Activated CD8-positive, alpha-beta memory T cell treated with anti-CD3 and anti-CD28 coated beads, Interleukin-2, amount 10 ng/mL, durations not matched to agents 7 days and 5 days (primary cell): ENCODE measurements at places on chromosomes 11 and 22. TPM values are rescaled to one million over a fixed set of nuclear protein-coding genes. Genes with fewer than 3 reads are reported as not detected.

Gene PHOX2A
- not detected for total RNA-seq

Gene APOL2
- 82.6 TPM for total RNA-seq

DNA sequence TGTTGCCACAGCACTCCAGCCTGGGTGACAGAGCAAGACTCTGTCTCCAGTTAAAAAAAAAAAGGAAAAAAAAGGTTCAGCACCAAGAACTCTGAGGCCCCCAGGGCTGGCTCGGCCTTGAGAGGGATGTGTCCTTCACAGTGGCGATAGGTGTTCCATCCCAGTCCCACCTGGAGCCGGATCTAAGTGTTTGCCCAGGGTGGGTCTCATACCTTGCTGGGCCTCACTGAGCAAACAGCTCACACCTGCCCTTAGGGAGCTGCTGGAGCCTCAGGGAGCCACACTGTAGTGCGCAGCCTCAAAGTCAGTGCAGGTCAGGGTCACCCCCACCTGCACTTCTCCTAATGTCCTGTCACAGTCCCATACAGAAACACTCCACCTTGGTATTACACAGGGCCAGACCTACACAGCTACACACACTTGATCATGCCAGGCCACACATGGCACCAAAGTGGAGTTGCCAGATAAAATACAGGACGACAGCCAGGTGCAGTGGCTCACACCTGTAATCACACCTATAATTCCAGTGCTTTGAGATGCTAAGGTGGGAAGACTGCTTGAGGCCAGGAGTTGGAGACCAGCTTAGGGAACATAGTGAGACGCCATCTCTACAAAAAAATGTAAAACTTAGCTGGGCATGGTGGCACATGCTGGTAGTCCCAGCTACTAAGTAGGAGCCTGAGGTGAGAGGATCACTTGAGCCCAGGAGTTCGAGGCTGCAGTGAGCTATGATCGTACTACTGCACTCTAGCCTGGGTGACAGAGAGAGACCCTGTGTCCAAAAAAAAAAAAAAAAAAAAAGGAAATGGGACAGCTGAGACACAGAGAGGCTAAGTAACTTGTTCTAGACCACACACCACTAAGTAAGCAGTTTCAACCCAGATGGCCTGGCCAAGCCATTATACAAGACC, 7.3 kb downstream of the STARD10 start:
- peaks cover 28% of the 10 kb centered on the region for H3K4me1 ChIP-seq
- H3K4me3 ChIP-seq: no peak overlapping the region
- no peaks in the 10 kb centered on the region for H3K36me3 ChIP-seq
- DNase-seq: no peak
- H3K27me3 ChIP-seq: no peaks in the 10 kb centered on the region

- no peak overlapping the region for H3K4me3 ChIP-seq
- peaks cover 21% of the 10 kb centered on the region for H3K4me1 ChIP-seq
- H3K27ac ChIP-seq: no peak overlapping the region
- no peak for DNase-seq
- H3K36me3 ChIP-seq: peaks cover 24% of the 10 kb centered on the region
These were observed 8.0 kb downstream of the TUBGCP6 start for GRCh38 chr22:50236731-50237409.

DNA sequence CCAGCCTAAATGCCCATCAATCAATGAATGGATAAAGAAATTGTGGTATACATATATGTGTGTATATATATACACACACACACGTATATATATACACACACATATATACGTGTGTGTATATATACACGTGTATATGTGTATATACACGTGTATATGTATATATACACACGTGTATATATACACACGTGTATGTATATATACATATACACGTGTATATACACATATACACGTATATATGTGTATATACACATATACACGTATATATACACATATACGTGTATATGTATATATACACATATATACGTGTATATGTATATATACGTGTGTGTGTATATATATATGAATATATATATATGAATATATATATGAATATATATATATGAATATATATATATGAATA, 54.1 kb downstream of the C2CD3 start:
- H3K36me3 ChIP-seq: peaks cover 61% of the 10 kb centered on the region
- H3K4me3 ChIP-seq: no peak overlapping the region
- no peaks in the 10 kb centered on the region for H3K27me3 ChIP-seq
- H3K27ac ChIP-seq: no peak overlapping the region
- H3K4me1 ChIP-seq: no peaks in the 10 kb centered on the region

GRCh38 chr11:64021757-64022093, 14.0 kb upstream of the FLRT1 start:
- DNase-seq: no peak
- no peaks in the 10 kb centered on the region for H3K4me1 ChIP-seq
- H3K27me3 ChIP-seq: no peaks in the 10 kb centered on the region

DNA sequence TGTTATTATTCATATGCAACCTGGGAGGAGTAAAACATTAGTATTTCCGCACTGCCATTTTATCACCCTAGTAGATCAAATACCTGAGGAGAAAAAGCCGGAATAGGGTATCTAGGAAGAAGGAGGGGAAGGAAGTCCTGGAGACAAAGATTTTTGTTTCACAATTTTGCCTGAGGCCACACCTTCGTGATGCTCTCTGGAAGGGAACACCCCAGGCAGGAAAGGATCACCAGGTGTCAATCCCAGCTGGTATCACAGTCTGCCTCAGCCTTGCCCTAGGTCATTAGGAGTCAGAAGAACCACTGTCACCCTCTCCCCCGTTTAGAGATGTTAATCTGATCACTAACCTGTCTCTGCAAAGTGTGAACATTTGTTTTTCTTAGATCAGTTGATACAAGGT, 35.4 kb upstream of the IGSF9B start:
- H3K27me3 ChIP-seq: peaks cover 7% of the 10 kb centered on the region
- no peak overlapping the region for H3K4me3 ChIP-seq
- H3K4me1 ChIP-seq: peaks cover 11% of the 10 kb centered on the region
- no peaks in the 10 kb centered on the region for H3K36me3 ChIP-seq

DNA sequence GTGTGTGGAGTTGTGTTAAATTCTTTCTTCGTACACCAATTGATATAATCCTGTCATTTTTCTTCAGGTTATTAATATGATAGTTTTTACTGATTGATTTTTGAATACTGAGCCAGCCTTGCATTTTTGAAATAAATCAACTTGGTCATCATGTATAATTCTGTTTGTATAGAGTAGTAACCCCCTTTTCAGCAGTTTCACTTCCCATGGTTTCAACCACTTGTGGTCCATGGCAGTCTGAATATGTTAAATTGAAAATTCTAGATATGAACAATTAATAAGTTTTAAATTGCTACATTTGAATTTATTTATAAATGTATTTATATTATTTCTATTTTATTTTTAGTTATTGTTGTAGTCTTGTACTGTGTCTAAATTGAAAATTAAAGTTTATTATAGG, 32.6 kb downstream of the MS4A6A start:
- no peak for DNase-seq
- H3K36me3 ChIP-seq: no peaks in the 10 kb centered on the region
- H3K4me3 ChIP-seq: no peak overlapping the region
- H3K4me1 ChIP-seq: no peaks in the 10 kb centered on the region

- H3K27me3 ChIP-seq: peaks cover 3% of the 10 kb centered on the region
- H3K4me3 ChIP-seq: no peak overlapping the region
- H3K36me3 ChIP-seq: no peaks in the 10 kb centered on the region
- H3K4me1 ChIP-seq: no peaks in the 10 kb centered on the region
- no peak for DNase-seq
- H3K27ac ChIP-seq: no peak overlapping the region
These were observed 54.4 kb downstream of the LINC01488 start for GRCh38 chr11:69535908-69536307.

DNA sequence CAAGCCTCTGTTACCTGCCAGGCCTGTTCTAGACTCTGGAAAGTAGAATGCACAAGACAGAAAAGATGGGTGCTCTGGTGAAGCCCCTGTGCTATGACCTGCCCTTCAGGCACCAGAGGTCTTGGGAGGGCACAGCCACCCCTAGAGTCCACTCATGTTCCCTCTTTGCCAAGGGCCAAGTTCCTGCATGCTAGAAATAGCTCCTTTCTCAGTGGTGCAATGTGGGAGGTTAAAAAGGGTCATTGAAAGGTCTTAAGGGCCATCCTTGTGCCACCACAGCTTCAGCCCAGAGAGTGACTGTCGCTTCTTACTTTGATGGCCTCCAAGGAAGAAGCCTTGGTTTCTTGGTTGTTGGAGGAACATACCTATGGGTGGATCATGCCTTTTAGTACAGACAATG, 84.6 kb upstream of the PARVA start:
- H3K27me3 ChIP-seq: no peaks in the 10 kb centered on the region
- H3K27ac ChIP-seq: no peak overlapping the region
- H3K4me1 ChIP-seq: peaks cover 17% of the 10 kb centered on the region
- H3K36me3 ChIP-seq: no peaks in the 10 kb centered on the region

GRCh38 chr11:118051136-118051610, 25.7 kb upstream of the TMPRSS4 start:
- H3K36me3 ChIP-seq: no peaks in the 10 kb centered on the region
- peak overlapping the region; percentile 90 for H3K27ac ChIP-seq
- peaks cover 72% of the 10 kb centered on the region for H3K4me1 ChIP-seq
- H3K4me3 ChIP-seq: peak overlapping the region; percentile 9

DNA sequence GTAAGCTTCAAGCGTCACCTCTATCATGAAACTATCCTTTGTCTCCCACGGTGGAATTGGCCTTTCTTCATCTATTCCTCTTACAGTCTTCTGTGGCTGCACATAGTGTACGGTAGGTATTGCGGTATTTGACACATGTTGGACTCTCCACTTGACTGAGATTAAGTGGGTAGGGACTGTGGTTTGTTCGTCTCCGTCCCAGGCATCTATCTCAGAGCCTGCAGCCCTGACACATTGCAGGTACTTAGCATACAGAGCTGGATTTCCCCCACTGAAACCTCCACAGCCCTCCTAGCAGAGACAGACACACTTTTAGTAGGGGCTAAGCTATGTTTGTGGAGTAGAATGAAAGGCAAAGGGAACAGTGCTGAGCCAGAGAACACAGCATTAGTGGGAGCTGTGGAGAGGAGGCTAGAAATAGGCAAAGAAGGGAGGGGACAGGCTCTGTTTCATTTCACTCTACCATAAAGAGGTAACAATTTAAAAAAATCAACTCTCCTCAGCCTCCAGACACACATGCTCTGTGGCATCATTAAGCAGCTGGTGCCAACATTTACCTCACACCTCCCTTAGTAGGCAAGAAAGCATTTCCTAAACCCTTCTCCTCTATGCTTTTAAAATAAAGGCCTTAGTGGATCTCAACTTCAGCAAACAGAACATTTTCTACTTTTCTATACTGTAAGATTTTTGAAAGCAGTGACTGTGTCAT, 277.5 kb downstream of the KIRREL3 start:
- H3K36me3 ChIP-seq: no peaks in the 10 kb centered on the region
- no peaks in the 10 kb centered on the region for H3K27me3 ChIP-seq
- no peak overlapping the region for H3K27ac ChIP-seq
- no peaks in the 10 kb centered on the region for H3K4me1 ChIP-seq
- DNase-seq: no peak

DNA sequence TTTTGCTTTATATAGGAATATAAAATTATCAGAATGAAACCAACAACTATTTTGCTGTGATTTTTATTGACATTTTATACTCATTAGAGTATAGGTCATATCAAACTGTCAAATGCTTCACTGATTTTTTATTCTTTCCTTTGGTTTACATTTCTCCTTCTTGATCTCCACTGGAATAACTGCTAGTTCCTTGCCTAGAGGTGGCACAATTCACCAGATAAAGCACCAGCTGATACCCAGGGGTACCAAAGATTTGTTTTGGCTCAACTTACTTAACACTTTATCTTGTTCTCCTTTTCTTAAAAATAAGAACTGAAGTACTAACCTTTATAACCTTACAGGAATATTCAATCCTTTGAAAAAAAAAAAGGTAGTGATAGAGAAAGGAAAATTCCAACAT, 725.1 kb upstream of the CHORDC1 start:
- DNase-seq: no peak
- no peaks in the 10 kb centered on the region for H3K36me3 ChIP-seq
- H3K4me1 ChIP-seq: no peaks in the 10 kb centered on the region
- H3K4me3 ChIP-seq: no peak overlapping the region

- no peak overlapping the region for H3K4me3 ChIP-seq
- H3K27ac ChIP-seq: no peak overlapping the region
- DNase-seq: no peak
- H3K36me3 ChIP-seq: no peaks in the 10 kb centered on the region
These were observed 669.4 kb downstream of the OPCML start for GRCh38 chr11:132862933-132863332.

DNA sequence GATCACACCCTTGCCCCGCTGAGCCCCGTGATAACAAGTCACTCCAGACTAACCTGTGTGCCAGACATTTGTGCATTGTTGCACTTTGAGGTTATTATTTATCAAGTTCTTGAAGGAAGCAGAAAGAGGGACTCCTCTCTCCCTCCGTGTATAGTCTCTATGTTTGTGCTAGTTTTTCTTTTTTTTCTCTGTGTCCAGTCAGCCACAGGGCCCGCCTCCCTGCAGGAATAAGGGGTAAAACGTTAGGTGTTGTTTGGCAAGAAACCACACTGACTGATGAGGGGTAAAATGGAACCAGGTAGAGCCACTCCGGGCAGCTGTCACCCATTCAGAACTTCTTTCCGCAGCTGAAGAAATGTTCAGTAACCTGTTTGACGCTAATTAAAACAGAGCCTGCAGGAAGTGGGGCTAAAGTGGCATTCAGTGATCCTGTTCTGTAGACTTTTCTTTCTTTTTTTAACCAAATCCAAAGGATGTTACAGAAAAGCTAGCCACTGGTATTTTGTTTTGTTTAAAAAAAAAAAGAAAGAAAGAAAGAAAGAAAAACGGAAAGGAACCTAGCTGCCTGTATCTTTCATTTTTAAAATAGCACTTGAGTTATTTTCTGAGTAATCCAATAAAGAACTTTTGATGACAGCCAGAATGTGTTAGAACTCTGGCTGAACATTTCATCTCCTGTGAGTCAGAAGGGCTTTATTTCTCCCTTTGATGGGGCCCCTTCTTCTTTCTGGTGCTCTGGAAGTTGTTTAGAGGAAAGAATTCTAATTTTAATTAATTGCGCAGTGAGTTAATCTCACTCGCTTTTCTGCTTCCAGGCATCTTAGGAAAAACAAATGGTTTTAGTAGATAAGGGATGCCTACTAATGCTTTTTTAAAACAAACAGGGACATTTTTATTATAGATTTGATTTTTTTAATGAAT, 58.2 kb downstream of the COMMD9 start:
- no peaks in the 10 kb centered on the region for H3K36me3 ChIP-seq
- no peaks in the 10 kb centered on the region for H3K4me1 ChIP-seq
- H3K27ac ChIP-seq: no peak overlapping the region
- no peak overlapping the region for H3K4me3 ChIP-seq
